ENCODE measurements at places on chromosomes 3 and 15. TPM values are rescaled to one million over a fixed set of nuclear protein-coding genes. Genes with fewer than 3 reads are reported as not detected.

- DNase-seq, result no peak
- no peak overlapping the region for H3K27ac ChIP-seq
- no peaks in the 10 kb centered on the region for H3K27me3 ChIP-seq
- H3K36me3 ChIP-seq, result no peaks in the 10 kb centered on the region
- H3K4me3 ChIP-seq, result no peak overlapping the region
Measured at GRCh38 chr15:62835351-62835750, 207.2 kb upstream of the TPM1 start.

DNA sequence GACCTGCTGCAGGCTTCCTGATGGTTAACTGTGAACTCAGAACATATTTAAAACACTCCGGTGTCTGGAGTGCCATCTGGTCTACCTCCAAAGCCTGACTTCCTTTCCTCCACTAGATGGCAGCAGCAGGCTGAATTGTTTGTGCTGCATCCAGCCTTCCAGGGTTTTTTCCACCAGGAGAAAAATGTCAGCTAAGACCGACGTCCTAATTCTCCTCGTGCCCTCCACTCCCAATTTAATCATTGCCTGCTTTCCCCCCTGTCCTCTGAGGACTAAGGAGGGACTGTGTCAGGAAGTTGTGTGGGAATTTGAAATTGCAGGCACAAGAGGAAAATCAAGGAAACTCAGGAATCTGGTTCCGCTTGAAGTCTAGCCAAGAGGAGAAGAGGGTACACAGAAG, 165.2 kb upstream of the UMPS start:
- DNase-seq, result peak; percentile 62
- H3K27me3 ChIP-seq, result peaks cover 3% of the 10 kb centered on the region
- no peaks in the 10 kb centered on the region for H3K36me3 ChIP-seq
- H3K4me3 ChIP-seq, result no peak overlapping the region
- H3K4me1 ChIP-seq, result no peaks in the 10 kb centered on the region

DNA sequence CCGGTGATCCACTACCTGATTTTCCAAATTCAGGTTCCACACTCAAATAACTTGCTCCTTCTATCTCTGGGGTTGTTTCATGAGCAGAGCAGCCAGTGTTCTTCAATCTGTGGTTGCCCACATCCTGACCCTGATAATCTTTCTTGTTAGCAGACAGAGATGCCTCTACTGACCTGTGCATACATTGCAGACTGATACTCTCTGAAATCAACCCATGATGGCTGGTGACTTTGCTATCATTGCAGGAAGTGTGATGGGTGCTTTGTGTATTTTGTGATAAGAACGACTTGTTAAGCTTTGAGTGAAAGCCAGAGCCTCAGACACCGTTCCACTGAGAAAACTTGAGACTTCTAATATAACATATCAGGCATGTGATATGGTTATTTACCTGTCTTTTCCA, 39.9 kb downstream of the GATM start:
- no peak for DNase-seq
- H3K36me3 ChIP-seq, result no peaks in the 10 kb centered on the region
- H3K27me3 ChIP-seq, result no peaks in the 10 kb centered on the region
- H3K4me3 ChIP-seq, result no peak overlapping the region
- peaks cover 6% of the 10 kb centered on the region for H3K4me1 ChIP-seq

GRCh38 chr3:110810356-110810755, 261.3 kb upstream of the NECTIN3 start:
- H3K36me3 ChIP-seq, result no peaks in the 10 kb centered on the region
- H3K4me3 ChIP-seq, result no peak overlapping the region
- H3K4me1 ChIP-seq, result peaks cover 10% of the 10 kb centered on the region
- DNase-seq, result no peak
- peaks cover 17% of the 10 kb centered on the region for H3K27me3 ChIP-seq
- no peak overlapping the region for H3K27ac ChIP-seq

Gene GHSR
- total RNA-seq, result not detected

Gene FGF7
- total RNA-seq, result not detected

- no peaks in the 10 kb centered on the region for H3K4me1 ChIP-seq
- no peak overlapping the region for H3K27ac ChIP-seq
- DNase-seq, result no peak
Measured at GRCh38 chr3:164658125-164658524, 420.2 kb downstream of the SI start.

DNA sequence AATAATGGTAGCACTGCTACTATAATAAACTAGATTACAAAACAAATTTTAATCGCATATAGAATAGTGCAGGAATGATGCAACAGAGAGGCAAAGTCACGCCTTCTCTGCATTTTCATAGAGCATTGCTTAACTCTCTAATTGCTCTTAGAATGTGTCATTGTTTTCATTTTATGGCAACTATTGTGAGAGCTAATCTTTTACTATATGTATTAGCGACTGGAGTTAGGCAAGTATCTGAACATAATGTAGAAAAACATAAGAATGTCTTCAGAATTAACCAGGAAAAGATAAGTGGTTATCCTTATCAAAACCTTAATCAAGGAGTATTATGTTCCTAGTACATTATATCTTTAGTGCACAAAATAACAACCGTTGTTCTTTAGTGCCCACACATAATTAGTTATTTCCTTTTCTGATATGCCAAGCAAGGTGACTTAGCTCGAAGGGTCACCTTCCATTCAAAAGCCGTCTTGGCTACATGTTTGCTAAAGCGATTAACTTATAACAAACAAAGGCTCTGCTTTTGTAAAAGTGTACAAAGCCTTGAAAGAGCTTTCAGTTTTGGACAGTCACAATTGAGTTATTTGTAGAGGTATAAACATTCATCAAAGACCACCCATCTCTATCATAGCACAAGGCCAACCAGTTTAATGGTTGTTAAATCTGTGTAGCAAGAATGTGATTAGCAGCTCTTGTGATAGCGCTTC, 1328.9 kb downstream of the ROBO2 start:
- H3K36me3 ChIP-seq, result no peaks in the 10 kb centered on the region
- no peaks in the 10 kb centered on the region for H3K4me1 ChIP-seq
- no peaks in the 10 kb centered on the region for H3K27me3 ChIP-seq

Gene SLC27A2
- total RNA-seq, result 20.7 TPM

Gene CDCP1
- total RNA-seq, result 3.7 TPM

DNA sequence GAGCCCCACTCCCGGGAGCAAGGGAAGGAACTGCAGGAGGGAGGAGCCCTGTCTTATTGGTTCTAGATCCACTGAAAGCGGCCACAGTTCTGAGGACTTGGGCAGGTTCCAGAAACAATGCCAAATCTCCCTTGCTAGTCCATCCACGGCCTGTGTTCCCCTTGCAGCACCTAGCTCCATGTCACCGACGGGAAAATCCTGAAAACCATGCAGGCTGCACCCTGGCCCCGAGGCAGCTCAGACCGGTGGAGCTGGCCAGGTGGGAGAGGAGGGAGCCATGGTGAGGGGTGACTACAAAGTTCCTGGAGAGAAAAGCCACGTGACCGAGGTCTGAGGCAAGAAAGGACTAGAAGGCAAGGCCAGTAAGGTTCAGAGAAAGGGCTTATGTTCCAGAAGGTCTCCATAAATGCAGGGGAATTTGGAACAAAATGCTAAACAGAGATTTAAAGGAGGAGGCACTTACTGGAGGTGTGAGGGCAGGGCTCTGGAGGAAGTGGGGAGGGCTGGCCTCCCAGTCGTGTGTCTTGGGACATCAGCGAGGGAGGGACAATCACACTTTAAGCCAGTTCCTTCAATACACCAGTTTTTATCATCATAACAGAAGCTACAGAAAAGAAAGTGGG, 5.4 kb downstream of the MGLL start:
- no peak overlapping the region for H3K4me3 ChIP-seq
- no peak for DNase-seq

Gene KNL1
- 26.2 TPM for total RNA-seq

Gene CDHR4
- 0.32 TPM for total RNA-seq

GRCh38 chr15:27550635-27551034, 548.5 kb downstream of the OCA2 start:
- H3K4me3 ChIP-seq, result no peak overlapping the region
- H3K27ac ChIP-seq, result no peak overlapping the region

- no peak for DNase-seq
- H3K4me1 ChIP-seq, result peaks cover 9% of the 10 kb centered on the region
- H3K4me3 ChIP-seq, result no peak overlapping the region
- no peaks in the 10 kb centered on the region for H3K27me3 ChIP-seq
- H3K36me3 ChIP-seq, result peaks cover 2% of the 10 kb centered on the region
Measured at GRCh38 chr3:100030346-100030745, 84.0 kb downstream of the FILIP1L start.

- no peak overlapping the region for H3K4me3 ChIP-seq
- H3K27ac ChIP-seq, result no peak overlapping the region
- peaks cover 5% of the 10 kb centered on the region for H3K4me1 ChIP-seq
- no peaks in the 10 kb centered on the region for H3K36me3 ChIP-seq
Measured at GRCh38 chr3:98977520-98977919, 76.0 kb upstream of the DCBLD2 start.

GRCh38 chr3:62036726-62037125, 336.6 kb downstream of the FEZF2 start:
- no peak overlapping the region for H3K4me3 ChIP-seq
- no peaks in the 10 kb centered on the region for H3K27me3 ChIP-seq
- DNase-seq, result no peak

DNA sequence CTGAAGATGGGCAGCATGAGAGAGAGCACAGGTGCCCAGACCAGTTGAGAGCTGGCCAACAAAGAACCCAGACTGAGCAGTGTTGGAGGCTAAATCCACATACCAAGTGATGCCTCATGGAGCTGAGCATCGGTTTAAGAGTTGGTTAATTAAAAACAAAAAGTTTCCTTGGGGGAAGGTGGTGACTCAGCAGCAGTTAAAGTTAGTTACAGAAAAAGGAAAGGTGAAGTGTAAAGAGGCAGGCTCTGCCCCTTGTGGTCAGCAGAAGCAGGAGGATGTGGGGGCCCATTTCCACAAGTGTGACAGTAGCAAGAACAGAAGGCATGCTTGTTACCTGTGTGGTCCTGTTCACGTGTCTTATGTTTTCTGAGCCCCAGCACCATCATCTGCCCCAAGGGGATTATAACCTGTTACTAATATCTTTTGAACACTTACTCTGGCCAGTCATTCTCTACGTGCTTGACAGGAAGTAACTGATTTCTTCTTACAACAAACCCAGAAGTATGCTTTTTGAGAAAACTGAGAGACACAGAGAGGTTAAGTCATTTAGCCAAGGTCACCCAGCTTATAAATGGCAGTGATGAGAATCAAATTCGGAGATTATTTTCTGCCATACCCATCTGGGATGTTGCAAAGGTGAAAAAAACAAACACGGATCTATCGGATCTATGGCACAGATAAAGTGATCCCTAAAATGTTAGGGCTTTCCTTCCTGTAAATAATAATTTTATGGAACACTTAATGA, 91.0 kb downstream of the EPHB1 start:
- no peaks in the 10 kb centered on the region for H3K27me3 ChIP-seq
- no peaks in the 10 kb centered on the region for H3K36me3 ChIP-seq
- H3K27ac ChIP-seq, result no peak overlapping the region

GRCh38 chr3:71355862-71356261, 227.7 kb downstream of the FOXP1 start:
- no peak overlapping the region for H3K27ac ChIP-seq
- no peak overlapping the region for H3K4me3 ChIP-seq
- no peaks in the 10 kb centered on the region for H3K27me3 ChIP-seq
- peak; percentile 68 for DNase-seq
- peaks cover 71% of the 10 kb centered on the region for H3K4me1 ChIP-seq
- H3K36me3 ChIP-seq, result peaks cover 22% of the 10 kb centered on the region

Gene FANCD2OS
- not detected for total RNA-seq

DNA sequence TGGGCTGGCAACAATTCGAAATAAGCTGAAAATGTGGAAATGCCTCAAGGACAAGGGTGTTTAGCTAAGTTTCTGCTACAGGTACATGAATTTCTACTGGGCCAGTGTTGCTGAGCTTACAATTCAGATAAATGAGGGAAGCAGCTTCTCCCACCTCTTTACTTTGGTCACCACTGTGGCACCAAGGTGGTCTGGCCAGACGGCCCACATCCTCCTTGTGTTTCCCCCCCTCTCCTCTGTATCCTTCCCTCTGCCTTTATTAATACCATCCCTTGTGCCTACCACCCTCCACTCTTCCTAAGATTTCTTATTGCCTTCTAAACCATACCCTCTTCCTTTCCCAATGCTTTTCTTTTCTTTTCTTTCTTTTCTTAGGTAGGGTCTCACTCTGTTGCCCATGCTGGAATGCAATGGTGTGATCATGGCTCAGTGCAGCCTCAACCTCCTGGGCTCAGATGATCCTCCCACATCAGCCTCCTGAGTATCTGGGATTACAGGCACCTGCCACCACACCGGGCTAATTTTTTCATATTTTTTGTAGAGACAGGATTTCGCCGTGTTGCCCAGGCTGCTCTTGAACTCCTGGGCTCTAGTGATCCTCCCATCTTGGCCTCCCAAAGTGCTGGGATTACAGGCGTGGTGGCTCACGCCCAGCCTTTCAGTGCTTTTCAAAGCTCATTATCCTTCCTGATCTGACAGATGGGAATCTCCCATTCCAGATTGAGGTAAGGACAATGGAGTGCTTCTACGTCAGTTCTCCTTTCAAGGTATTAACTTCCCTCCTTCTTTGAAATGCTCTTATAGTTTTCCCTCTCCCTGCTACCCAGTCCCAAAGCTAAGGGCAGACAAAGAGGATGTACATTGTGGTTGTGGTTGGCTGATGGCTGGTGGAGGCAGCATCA, 14.8 kb downstream of the ANXA2 start:
- no peak overlapping the region for H3K4me3 ChIP-seq
- no peaks in the 10 kb centered on the region for H3K27me3 ChIP-seq
- peaks cover 5% of the 10 kb centered on the region for H3K36me3 ChIP-seq
- no peak for DNase-seq
- H3K4me1 ChIP-seq, result peaks cover 6% of the 10 kb centered on the region

DNA sequence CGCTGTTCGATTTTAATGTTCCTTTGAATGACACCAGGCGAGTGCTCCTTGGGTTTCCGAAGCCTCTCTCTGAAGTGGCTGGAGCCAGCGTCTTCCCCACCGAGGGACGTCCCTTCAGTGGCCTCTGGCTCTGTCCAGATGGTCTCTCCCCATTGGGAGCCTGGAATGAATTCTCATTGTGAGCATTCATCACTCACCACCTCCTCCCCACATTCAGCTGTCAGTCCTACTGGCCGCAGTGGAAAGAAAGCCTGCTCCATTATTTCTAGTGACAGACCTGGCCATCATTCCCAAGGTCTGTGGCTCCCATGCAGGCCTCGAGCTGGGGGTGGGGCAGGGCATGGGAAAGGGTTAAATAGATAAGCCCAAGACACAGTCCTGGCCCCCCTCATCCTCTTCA, 35.2 kb downstream of the ZNF710 start:
- peaks cover 11% of the 10 kb centered on the region for H3K36me3 ChIP-seq
- peak overlapping the region; percentile 95 for H3K27ac ChIP-seq
- H3K4me3 ChIP-seq, result no peak overlapping the region
- peaks cover 88% of the 10 kb centered on the region for H3K4me1 ChIP-seq
- H3K27me3 ChIP-seq, result no peaks in the 10 kb centered on the region

DNA sequence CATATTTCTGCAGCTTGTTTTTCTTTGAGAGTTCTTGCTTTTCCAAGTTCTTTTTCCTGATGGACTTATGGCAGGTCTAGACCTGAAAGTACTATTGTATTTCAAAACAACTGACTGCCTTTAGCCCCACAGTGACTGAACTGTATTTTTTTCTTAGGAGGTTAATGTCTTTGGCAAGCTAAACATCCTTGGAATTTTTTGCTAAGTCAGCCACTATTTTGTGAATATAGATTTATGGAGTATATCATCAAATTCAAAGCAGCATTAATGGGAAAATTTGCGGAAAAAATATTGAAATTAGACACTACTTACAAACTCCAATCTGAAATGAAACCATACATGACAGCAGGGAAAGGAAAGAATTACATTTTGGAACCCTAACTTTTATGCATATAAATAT, 8.6 kb downstream of the PIK3CA start:
- no peaks in the 10 kb centered on the region for H3K27me3 ChIP-seq
- DNase-seq, result no peak
- H3K36me3 ChIP-seq, result peaks cover 7% of the 10 kb centered on the region
- H3K4me3 ChIP-seq, result no peak overlapping the region

- DNase-seq, result no peak
- no peaks in the 10 kb centered on the region for H3K27me3 ChIP-seq
- peaks cover 28% of the 10 kb centered on the region for H3K4me1 ChIP-seq
- peaks cover 38% of the 10 kb centered on the region for H3K36me3 ChIP-seq
- no peak overlapping the region for H3K4me3 ChIP-seq
Measured at GRCh38 chr3:152452318-152452717, 183.6 kb downstream of the MBNL1 start.

Gene SMCO1
- total RNA-seq, result not detected

Data from activated CD4-positive, alpha-beta T cell treated with anti-CD3 and anti-CD28 coated beads for 36 hours (primary cell).